Stimulated activated CD4-positive, alpha-beta T cell treated with anti-CD3 and anti-CD28 coated beads, TNF-alpha, amount 100 ng/mL, for 4 hours (primary cell): ENCODE measurements at places on chromosomes 3 and 15.

DNA sequence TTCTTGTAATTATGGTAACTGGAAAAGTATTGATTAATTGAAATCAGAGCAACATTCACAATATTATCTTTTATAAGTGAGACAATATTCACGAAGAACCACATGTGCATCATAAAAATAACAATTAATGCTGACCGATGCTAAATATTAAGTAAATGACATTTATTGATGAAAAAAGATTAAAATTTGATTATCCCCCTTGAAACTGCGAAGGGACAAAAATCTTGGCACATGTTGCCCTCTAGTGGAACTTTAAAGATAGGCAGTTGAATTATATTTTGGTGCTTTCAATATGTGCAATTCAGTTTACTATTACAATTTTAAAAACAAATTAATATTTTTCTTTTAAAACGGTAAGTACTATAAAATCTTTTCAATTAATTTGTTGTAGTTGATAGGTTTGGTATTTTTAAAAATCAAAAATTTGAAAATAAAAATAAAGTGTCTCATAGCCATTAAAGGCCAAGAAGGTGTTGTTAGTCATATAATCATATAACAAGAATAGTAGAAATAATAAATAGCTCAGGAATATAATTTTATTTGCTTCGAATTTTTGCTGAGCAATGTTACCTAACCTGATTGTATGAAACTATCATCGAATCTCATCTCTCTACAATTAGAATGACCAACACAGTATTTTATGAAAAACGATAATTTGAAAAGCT lies 270.2 kb downstream of the ROBO1 start:
- no peak for DNase-seq

GRCh38 chr3:49718858-49719213 lies 648 bp downstream of the AMIGO3 start:
- DNase-seq: no peak

DNA sequence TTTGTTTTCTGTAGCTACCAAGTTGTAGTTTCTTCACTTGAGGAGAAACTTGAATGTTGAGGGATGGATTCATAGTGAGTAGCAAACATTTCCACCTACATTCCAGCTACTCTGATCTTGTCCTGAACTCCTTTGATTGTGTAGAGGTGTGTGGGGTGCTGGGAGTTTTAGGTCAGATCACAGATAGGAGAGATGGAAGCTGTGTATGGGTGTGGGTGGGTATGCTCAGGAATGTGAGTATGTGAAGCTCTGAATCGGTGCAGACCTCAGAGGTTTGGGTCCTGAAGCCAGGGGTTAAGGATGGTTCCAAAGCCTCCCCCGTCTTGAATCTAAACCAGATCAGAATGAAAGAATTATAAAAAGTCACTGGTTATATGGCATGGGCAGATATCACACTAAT lies 52.6 kb upstream of the VILL start:
- DNase-seq: no peak

DNA sequence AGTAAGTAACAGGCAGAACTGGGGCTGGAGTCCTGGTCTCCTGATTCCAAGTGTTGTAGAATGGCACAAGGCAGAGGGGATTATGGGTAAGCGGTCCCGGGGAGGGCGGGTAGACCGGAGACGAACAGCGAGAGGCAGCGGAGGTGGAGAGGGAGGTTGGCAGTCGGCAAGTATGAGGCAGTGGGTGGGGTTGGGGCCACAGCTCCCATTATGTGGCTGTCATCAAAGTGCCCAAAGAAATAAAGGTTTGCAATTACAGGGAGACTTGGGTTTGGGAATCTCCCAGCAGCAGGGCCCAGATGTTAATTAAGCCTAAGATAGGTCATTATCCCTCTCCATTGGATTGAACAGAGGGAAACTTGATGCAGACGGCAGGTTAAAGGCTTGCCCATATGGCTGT lies 16.9 kb downstream of the FAM43A start:
- DNase-seq: no peak

DNA sequence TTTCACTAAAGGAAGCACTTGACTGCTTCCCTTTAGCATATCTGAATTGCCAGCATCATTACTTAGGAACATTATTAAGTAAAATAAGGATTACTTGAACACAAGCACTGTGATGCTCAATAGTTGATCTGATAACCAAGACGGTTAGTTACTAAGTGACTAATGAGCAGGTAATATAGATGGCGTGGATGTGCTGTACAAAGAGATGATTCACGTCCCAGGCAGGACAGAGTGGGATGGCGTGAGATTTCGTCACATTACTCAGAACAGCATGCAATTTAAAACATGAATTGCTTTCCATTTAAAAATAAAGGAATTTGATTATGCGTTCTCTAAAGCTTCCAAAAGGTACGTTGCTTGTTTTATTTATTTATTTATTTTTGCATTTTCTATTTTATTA lies 240.0 kb upstream of the ARHGEF26 start:
- DNase-seq: no peak

DNA sequence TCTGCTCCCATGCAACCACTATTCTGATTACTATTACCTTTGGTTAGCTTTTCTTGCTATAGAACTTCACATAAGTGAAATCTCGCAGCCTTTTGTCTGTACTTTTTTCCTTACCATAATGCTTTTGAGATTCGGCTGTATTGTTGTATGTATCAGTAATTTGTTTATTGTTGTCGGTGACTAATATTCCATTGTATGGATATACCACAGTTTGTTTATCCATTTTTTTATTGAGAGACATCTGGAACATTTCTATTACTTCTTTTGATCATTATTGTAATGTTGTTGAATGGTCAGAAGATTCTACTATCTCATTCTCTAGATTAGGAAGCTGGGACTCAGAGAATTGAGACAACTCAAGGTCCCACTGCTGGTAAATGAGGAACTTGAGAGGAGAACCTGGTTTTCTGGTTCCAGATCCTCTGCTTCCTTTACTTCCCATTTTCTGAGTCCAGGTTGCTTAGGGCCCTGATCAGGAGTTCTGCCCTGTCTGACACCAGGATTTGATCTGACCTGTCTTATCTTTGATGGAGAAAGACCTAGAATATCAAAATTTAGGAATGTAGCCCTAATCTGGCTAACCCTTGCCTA lies 18.2 kb upstream of the SPTSSB start:
- DNase-seq: no peak

DNA sequence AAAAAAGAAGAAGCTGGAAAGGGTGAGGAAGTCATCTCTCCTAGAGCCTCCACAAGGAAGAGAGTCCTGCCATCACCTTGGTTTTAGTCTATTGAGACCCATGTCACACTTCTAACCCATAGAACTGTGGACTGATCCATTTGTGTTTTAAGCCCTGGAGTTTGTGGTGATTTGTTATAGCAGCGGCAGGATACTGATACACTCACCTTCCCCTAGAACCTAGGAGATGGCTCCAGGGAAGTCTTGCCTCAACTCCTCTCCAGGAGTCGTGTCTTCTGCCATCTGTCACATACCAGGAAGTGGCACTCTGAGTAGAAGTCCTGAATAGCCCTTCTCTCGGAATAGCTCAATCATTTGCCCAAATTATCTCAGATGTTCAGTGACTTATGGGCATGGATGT lies 14.6 kb upstream of the APBA2 start:
- DNase-seq: no peak

- DNase-seq: no peak
Observed at GRCh38 chr3:69199942-69200341, 77.5 kb upstream of the LMOD3 start.

DNA sequence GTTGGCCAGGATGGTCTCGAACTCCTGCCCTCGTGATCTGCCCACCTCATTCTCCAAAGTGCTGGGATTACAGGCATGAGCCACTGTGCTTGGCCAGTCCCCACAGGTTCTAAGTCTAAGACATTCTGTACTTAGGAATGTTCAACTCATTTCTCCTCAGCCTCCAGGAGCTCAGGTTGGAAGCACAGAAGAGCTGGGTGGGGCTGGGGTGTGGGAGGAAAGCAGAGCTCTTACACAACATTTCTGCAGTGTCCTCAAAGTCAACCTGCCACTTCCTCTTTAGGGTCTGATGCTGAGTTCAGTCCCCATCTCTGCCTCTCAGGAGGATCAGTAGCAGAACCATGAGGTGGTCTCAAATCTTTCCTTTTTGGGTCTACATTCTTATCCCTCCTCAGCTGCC lies 75.5 kb downstream of the MRPL46 start:
- DNase-seq: no peak

- no peak for DNase-seq
Observed at GRCh38 chr3:104461431-104461830, 905.3 kb upstream of the ALCAM start.

- DNase-seq: no peak
Observed at GRCh38 chr3:171835116-171835515, 8.0 kb upstream of the TMEM212 start.

GRCh38 chr3:76943058-76943457 lies 96.8 kb upstream of the ROBO2 start:
- no peak for DNase-seq
